Mesothelial cell of epicardium (in vitro differentiated cells): ENCODE measurements at places on chromosomes 13 and 19. TPM values are rescaled to one million over a fixed set of nuclear protein-coding genes. Genes with fewer than 3 reads are reported as not detected.

The PLIN5 gene
- 0.27 to 0.45 TPM (median 0.38 TPM) in 3 replicates for total RNA-seq

The BICRA gene
- 35.6 to 38.5 TPM (median 36.9 TPM) in 3 replicates for total RNA-seq

The OR10H1 gene
- total RNA-seq: 0.04 TPM in 1 of 3 replicates, not detected in the others

GRCh38 chr13:73717632-73718031 lies 416.6 kb downstream of the KLF12 start:
- no peak overlapping the region for H3K27ac ChIP-seq
- H3K27me3 ChIP-seq: no peaks in the 10 kb centered on the region
- peaks cover 10% of the 10 kb centered on the region for H3K4me1 ChIP-seq
- H3K36me3 ChIP-seq: peaks cover 16% of the 10 kb centered on the region
- DNase-seq: no peak

DNA sequence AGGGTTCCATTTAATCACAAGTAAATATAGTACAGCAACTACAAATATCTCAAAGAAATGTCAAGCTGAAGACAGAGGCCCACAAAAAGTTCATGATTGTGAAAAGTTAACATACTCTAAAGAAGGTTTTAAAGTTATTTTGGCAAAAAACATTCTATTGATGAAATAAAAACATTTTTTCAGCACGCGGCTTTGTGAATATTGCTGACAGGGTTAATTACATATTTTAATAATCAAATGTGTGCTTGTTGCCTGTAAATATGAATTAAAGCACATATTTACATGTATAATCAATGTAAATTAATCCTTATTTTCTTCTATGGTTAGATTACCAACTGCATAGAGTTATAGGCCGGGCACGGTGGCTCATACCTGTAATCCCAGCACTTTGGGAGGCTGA lies 328.1 kb downstream of the MZT1 start:
- H3K36me3 ChIP-seq: no peaks in the 10 kb centered on the region
- H3K27ac ChIP-seq: no peak overlapping the region
- H3K4me3 ChIP-seq: no peak overlapping the region
- H3K27me3 ChIP-seq: no peaks in the 10 kb centered on the region

- H3K27me3 ChIP-seq: no peaks in the 10 kb centered on the region
- no peak overlapping the region for H3K4me3 ChIP-seq
- H3K36me3 ChIP-seq: peaks cover 31% of the 10 kb centered on the region
- DNase-seq: no peak
Measured at GRCh38 chr13:32728327-32728726, 142.1 kb downstream of the PDS5B start.

DNA sequence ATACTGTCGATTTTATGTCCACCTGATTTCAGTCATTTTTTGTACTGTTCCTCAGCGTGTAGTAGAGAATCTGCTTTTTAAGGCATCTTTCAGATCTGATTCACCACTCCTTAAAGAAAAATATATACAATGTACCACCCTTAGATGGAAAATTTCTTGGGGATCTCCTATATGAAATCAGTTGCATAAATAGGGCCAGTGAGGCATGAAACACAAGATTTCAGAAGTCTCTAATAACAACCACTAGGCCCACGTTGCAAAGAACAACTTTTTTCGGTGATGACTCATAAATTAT lies 1.4 kb downstream of the USP12 start:
- peaks cover 36% of the 10 kb centered on the region for H3K4me1 ChIP-seq
- peak overlapping the region; percentile 99 for H3K4me3 ChIP-seq
- DNase-seq: no peak
- H3K27ac ChIP-seq: peak overlapping the region; percentile 99

GRCh38 chr19:54473071-54473891 lies at the start of gene CDC42EP5:
TSS of gene CDC42EP5 (minus strand) at chr19:54473296. CDS start at chr19:54465547, 7,749 bp downstream.
- DNase-seq: peak; percentile 90
- peaks cover 8% of the 10 kb centered on the region for H3K36me3 ChIP-seq
- H3K4me3 ChIP-seq: peak within 1 kb of the TSS; percentile 60
- H3K4me1 ChIP-seq: peaks cover 42% of the 10 kb centered on the region
- peaks cover 2% of the 10 kb centered on the region for H3K27me3 ChIP-seq

DNA sequence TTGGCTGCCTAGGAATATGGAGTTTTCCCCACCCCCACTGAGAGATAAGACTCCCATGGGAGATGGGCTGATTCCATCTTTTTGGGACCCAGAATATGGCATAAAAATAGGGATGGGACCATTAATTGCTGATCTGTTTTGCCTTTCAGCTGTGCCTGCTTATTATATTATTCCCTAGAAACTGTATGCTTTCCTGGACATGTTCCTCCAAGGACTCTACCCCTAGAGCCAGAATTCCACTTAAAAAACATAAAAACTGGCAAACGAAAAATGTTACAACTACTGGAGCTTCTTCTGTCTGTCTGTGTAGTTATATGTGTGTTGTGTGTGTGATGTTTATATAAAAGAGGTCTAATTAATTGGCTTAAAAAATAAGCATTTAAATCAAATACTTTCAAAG lies 159.9 kb upstream of the PRR20A start:
- H3K36me3 ChIP-seq: no peaks in the 10 kb centered on the region
- H3K27me3 ChIP-seq: no peaks in the 10 kb centered on the region
- H3K4me1 ChIP-seq: no peaks in the 10 kb centered on the region
- no peak for DNase-seq
- no peak overlapping the region for H3K4me3 ChIP-seq

DNA sequence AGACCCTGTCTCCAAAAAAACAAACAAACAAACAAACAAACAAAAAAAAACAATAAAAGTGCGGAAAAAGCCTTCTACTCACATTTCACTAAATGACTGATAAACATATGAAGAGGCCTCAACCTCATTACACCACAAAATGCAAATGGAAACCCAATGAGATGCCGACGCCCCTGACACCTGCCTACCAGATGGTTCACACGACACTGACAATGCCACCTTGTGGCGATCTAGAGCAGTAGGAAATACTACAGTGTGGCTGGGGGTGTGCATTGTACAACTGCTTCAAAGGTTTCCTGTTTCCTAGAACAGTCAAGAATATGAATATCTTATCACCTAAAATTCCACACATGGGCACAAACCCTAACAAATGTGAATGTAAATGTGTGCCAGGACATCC lies 14.0 kb downstream of the SCGB2B2 start:
- no peaks in the 10 kb centered on the region for H3K4me1 ChIP-seq
- no peaks in the 10 kb centered on the region for H3K36me3 ChIP-seq
- no peak overlapping the region for H3K27ac ChIP-seq
- H3K4me3 ChIP-seq: no peak overlapping the region
- no peak for DNase-seq

- peaks cover 3% of the 10 kb centered on the region for H3K4me1 ChIP-seq
- H3K27me3 ChIP-seq: no peaks in the 10 kb centered on the region
- no peak overlapping the region for H3K27ac ChIP-seq
Measured at GRCh38 chr13:30593001-30593400, 24.7 kb upstream of the USPL1 start.

DNA sequence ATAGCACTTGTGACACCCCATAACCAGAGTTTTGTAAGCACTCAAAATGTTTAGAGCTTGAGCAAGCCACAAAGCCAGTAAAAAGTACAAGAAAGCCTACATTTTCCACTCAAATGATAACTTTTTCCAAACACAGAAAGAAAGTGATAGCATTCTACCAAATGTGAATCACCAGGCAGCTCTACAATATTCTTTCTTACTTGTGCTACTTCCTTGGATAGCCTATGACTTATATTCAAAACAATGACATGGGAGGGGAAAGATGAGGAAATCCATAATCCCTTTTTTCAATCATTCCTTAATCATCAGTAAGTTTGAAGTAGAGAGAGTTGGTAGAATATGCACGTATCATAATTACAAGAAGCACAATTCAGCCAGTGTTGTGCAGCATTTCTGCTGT lies 650.8 kb upstream of the PCDH9 start:
- H3K4me3 ChIP-seq: no peak overlapping the region
- DNase-seq: no peak
- no peaks in the 10 kb centered on the region for H3K27me3 ChIP-seq
- no peak overlapping the region for H3K27ac ChIP-seq
- no peaks in the 10 kb centered on the region for H3K36me3 ChIP-seq

DNA sequence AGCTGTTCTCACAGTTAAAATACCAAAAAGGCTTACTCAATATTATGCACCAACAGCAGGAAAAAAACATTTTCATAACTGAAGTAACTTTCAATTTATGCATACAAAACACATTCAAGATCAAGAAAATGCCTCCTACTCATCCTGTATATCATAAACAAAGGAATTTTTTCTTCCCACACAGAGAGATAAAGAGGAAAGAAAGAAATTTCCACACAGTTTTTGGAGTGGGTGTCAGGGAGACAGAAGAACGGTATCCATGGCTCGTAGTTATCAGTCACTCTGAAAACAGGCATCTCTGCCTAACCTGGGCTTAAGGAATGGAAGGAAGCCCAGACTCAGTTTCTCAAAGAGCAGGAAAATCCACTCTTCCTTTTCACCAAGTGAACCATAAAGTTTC lies 92.4 kb upstream of the SIAH3 start:
- H3K27ac ChIP-seq: no peak overlapping the region
- no peaks in the 10 kb centered on the region for H3K4me1 ChIP-seq
- H3K36me3 ChIP-seq: no peaks in the 10 kb centered on the region
- H3K4me3 ChIP-seq: no peak overlapping the region

DNA sequence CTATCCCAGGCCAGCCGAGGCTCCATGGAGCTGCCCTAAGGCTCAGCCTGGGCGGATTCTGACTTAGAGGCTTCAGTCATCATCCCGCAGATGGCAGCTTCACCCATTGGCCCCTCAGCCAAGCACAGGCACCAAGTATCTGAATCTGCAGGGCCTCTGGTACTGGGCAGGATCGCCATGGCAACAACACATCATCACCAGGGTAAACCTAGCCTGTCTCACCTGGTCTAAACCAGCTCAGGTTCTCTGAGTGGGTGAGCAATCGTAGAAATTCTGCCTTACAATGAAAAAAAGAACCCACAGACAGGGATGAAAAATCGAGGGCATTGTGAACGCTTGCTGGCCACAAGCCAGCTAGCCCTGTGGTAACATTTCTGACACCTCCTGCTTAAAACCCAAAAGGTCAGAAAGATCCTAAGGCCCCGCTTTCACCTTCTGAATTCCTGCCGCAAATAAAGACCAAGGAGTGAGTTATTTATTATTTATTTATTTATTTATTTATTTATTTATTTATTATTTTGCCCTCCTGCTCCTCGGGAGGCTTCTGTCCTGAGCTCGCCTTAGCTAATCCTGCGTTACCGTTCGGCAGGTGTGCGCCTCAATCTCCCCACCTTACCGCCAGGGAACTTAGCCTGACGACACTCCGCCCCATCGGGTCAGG lies 12.0 kb upstream of the CEACAM21 start:
- no peaks in the 10 kb centered on the region for H3K36me3 ChIP-seq
- no peak overlapping the region for H3K27ac ChIP-seq
- no peaks in the 10 kb centered on the region for H3K27me3 ChIP-seq
- no peaks in the 10 kb centered on the region for H3K4me1 ChIP-seq

DNA sequence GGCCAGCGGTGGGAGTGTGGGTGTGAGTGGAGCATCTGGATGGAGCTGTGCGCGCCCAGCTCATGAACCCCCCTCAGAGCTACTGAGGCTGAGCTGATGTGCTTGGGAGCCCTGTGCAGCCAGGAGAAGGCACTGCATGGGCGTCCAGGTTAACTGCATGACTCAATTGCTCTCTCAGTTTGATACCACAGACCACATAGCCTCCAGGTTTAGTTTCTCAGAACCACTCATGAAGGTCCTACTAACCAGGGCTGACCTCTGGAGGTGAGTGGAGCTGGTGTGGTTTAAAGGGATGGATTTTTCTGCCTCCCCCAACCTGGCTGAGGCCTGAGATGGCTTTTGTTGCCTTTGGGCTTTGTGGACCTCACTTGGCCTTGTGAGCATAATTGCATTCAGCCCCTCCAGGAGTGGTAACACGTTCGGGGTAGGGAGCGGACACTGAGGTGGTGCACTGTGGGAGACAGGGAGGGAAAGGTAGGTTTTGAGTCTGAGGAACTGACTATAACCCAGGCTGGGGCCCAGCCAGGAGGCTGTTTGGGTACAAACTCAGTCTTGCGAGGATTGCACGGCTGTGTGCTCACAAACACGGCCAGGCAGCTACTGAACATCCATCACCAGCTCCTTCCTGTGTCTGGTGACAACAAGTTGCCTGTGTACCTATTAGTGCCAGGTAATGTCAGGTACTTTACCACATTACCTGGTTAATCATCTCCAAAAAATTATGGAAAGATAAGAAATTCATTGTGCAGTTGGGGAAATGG lies 97.5 kb downstream of the RGCC start:
- no peak overlapping the region for H3K27ac ChIP-seq
- no peak for DNase-seq
- H3K4me1 ChIP-seq: no peaks in the 10 kb centered on the region
- no peaks in the 10 kb centered on the region for H3K36me3 ChIP-seq
- H3K4me3 ChIP-seq: no peak overlapping the region
